ENCODE measurements at places on chromosomes 7 and 10.

- DNase-seq, result no peak
- no peaks in the 10 kb centered on the region for H3K27me3 ChIP-seq
- peak overlapping the region; percentile 89 for H3K4me3 ChIP-seq
- no peaks in the 10 kb centered on the region for H3K4me1 ChIP-seq
These were observed 169.7 kb upstream of the PPP1R3A start for GRCh38 chr7:114088470-114088940.

DNA sequence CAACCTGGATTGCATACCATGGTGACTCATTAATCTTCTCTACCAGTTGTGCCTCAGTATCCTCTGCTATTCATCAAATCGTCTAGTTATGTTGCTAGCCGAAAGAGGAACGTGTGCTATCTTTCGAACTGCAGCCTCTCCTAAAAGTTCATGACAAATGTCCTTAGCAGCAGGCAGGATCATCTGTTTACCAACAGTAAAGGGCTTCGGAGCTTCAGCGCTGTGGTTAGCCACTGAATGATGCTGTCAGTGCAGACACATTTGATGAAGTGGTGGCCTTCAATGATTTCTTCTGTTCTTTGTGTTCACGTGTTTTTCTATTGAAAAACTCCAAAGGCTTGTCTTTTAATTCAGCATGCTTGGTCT, 68.8 kb downstream of the CSTF2T start:
- no peak overlapping the region for H3K4me3 ChIP-seq
- H3K36me3 ChIP-seq, result no peaks in the 10 kb centered on the region
- no peak overlapping the region for H3K27ac ChIP-seq

DNA sequence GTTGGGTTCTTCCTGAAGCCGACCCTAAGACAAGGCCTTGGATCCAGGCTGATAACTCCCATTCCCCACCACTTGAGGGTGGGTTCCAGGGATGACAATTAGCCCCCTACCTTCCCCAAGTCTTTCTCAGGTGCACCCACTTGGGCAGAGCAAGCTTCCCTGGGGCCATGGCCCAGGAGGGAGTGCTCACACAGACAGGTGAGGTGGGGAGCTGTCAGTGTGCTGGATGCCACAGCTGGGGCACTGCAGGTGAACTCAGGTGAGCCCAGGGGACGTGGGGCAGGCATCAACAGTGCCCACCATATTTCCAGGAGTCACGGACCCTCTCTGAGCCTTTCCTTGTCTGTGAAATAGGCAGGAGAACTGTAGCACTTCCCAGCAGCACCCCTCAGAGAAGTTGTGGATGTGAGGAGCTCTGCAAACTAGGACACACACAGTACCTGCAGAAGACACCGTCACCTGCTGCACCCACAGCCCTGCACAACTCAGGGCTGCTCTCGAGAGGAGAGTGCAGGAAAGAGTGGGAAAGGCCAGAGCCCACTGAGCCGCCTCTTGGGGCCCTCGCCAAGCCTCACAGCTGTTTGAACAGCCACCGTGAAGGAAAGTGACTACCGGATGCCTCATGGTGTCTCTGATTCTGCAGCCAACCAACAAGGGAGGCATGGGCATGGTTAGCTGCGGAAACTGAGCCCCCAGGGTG, 17.9 kb downstream of the SH3PXD2A start:
- H3K36me3 ChIP-seq, result no peaks in the 10 kb centered on the region
- peaks cover 24% of the 10 kb centered on the region for H3K4me1 ChIP-seq
- no peak for DNase-seq
- no peak overlapping the region for H3K27ac ChIP-seq
- no peak overlapping the region for H3K4me3 ChIP-seq

DNA sequence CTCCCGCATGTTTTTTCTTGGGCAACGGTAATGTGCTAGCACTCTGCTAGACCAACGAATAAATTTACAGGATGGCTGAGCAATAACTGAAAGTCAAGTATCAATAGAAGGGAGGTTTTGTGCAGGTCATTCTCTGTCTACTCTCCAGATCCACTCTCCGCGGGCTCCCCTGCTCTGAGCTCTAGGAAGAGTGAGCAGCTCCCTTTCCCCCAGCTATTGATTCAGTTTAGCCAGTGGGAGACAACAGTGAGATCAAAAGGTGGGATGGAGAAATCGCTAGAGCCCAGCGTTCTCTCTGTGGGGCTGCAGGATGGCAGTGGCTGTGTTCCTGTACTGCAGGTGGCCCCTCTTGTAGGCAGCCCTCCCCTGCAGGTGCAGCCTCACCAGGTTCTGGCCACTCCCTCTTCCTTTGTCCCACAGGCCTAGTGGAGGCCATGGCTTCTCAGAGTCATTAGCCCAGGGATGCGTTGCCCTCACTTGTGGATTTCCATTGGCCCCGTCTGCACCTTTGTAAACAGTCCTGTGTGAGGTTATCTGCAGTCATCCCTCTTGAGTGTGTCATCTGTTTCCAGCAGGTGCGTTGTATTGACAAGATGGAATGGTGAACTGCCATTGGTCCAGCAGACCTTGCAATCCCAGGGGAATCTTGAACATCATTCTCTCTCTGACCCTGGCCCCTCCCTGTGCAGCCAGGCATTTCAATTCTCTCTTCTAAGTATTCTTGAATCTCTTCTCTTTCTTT, 11.1 kb downstream of the MSRB2 start:
- peaks cover 34% of the 10 kb centered on the region for H3K36me3 ChIP-seq
- H3K4me3 ChIP-seq, result no peak overlapping the region
- no peaks in the 10 kb centered on the region for H3K27me3 ChIP-seq

DNA sequence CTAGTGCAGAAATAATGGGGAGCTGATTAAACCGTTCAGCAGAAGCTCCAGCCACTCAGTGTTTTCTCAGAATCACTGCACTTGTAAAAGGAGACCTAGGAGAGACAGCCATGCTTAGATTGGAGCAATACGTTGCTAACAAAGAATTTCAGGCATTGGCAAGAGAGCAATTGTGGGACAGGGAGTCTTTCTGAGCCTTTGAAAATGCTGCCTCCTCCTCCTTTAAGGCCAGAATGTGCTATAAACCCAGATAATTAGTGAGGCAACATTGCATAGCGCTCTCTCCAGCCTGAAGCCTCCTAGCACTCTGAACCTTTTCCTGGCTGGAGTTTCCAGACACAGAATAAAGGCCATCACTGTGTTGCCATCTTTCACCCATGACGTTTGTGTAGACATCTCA, 18.5 kb upstream of the PTPRN2 start:
- no peak overlapping the region for H3K4me3 ChIP-seq
- H3K27me3 ChIP-seq, result no peaks in the 10 kb centered on the region
- no peaks in the 10 kb centered on the region for H3K36me3 ChIP-seq
- no peaks in the 10 kb centered on the region for H3K4me1 ChIP-seq
- DNase-seq, result no peak

- H3K36me3 ChIP-seq, result no peaks in the 10 kb centered on the region
- H3K27me3 ChIP-seq, result no peaks in the 10 kb centered on the region
- H3K27ac ChIP-seq, result peak overlapping the region; percentile 79
- H3K4me1 ChIP-seq, result peaks cover 63% of the 10 kb centered on the region
- no peak overlapping the region for H3K4me3 ChIP-seq
- no peak for DNase-seq
These were observed 31.7 kb downstream of the HTRA1 start for GRCh38 chr10:122492999-122493481.

GRCh38 chr7:72793791-72794190, 34.2 kb downstream of the TYW1B start:
- no peak overlapping the region for H3K27ac ChIP-seq
- no peak overlapping the region for H3K4me3 ChIP-seq
- peaks cover 11% of the 10 kb centered on the region for H3K36me3 ChIP-seq
- no peak for DNase-seq
- H3K27me3 ChIP-seq, result no peaks in the 10 kb centered on the region

DNA sequence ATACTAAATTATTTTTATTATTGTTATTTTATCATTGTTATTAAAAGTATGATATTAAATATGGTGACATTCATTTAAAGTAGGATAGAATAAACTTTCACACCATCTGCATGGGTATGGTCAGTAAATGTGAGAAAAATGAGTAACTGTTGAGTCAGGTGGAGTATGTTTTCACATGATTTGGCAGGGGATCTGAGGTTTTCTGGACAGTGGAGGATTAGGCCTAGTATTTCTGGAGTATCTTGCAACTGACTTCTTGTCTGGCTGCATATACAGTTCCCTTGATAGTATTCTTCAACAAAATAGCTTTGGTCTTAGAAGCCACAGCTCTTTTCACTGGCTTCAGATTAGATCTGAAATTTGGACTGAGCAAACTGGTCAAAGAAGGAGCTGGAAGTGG, 54.5 kb downstream of the GBF1 start:
- H3K36me3 ChIP-seq, result no peaks in the 10 kb centered on the region
- DNase-seq, result no peak
- no peaks in the 10 kb centered on the region for H3K27me3 ChIP-seq
- H3K4me1 ChIP-seq, result no peaks in the 10 kb centered on the region

- H3K4me1 ChIP-seq, result no peaks in the 10 kb centered on the region
- H3K27ac ChIP-seq, result no peak overlapping the region
- DNase-seq, result no peak
These were observed 1139.7 kb upstream of the CELF2 start for GRCh38 chr10:9877978-9878377.

DNA sequence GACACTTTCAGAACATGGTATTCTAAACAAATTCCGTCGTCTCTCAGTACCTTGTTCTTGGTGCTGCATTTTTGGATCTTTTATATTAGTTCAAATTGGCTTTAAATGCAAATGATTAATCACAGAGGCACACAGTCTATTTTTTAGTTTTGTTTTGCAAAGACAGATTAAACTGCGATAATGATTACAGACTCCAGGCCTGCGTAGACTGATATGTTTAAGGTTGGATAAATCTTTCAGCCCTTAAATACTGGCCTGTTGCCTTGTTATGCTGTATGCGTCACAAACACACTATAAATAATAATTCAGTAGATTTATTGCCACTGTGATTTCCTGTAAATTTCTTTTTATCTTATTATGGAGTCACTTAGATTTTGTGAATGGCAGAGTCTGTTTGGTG, 19.3 kb downstream of the CACNB2 start:
- H3K27ac ChIP-seq, result no peak overlapping the region
- H3K4me1 ChIP-seq, result peaks cover 2% of the 10 kb centered on the region
- DNase-seq, result no peak
- no peaks in the 10 kb centered on the region for H3K36me3 ChIP-seq
- H3K4me3 ChIP-seq, result no peak overlapping the region

DNA sequence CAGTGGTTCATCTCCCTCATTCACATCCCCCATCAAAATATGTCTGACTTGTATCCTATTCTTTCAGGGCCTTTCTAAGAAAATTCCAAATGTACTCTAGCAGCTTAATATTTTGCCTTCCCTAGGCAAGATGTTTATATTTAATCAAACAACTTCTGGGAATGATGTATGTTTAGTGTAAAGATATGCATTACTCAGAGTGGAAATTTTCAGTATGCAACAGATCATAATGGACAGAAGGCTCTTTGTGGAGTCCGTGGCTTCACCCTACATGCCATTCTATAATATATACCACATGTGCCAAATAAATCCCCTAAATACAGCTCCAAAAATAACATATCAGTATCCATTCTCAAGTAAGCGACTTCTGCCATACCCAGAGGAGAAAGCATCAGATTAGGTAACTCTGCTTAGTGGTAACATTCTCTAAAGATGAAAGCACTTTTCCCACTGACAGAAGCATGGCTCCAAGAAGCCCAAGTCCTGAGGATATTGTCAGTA, 316.6 kb downstream of the KCNMA1 start:
- H3K4me3 ChIP-seq, result no peak overlapping the region
- no peaks in the 10 kb centered on the region for H3K36me3 ChIP-seq
- no peaks in the 10 kb centered on the region for H3K4me1 ChIP-seq
- H3K27ac ChIP-seq, result no peak overlapping the region
- DNase-seq, result no peak

GRCh38 chr7:63117-63480, 129.3 kb upstream of the FAM20C start:
- no peaks in the 10 kb centered on the region for H3K27me3 ChIP-seq
- no peak overlapping the region for H3K27ac ChIP-seq
- H3K4me1 ChIP-seq, result no peaks in the 10 kb centered on the region

DNA sequence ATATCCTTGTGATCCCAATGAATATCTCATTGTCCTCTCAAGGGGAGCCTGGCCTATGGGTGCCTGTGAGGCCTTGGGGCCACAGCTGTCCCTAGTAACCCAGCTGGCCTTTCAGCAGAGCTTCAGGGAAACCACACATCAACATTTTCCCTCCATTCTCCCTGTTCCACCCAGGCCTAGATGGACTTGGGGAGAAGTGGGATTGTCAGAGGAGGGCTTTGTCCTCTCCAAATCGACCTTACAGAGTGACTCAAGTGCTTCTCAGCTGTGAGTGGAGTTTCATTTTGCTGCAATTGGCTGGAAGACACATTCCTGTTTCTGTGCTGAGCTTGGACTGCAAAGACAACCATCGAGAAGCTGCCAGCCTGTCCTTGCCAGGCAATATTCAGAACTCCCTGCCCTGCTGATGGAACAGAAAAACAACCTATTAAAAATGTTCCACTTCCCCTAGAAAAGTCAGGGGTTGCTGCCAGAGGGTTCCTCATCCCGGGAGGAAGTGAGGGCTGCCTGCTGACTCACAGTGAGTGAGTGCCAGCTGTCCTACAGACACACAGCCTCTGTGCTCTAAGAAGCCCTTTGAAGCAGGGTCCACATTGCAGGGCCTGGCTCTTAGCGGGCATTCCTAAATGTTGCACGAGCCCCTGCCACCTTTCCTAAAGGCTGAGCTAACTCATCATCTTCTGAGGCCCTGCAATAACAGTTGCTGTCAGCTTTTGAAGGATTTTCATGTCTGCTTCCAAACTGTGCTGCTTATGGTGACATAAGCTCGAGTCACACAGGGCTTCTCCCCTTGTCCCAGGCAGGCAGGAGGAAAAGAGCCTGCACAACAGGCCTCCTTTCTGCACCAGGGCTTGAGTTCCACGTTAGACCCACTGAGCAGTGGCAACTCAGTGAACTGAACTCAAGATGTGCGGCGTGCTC, 20.5 kb downstream of the STRA8 start:
- no peak overlapping the region for H3K4me3 ChIP-seq
- H3K27me3 ChIP-seq, result no peaks in the 10 kb centered on the region
- peak overlapping the region; percentile 83 for H3K27ac ChIP-seq
- no peaks in the 10 kb centered on the region for H3K36me3 ChIP-seq
- peak; percentile 65 for DNase-seq

DNA sequence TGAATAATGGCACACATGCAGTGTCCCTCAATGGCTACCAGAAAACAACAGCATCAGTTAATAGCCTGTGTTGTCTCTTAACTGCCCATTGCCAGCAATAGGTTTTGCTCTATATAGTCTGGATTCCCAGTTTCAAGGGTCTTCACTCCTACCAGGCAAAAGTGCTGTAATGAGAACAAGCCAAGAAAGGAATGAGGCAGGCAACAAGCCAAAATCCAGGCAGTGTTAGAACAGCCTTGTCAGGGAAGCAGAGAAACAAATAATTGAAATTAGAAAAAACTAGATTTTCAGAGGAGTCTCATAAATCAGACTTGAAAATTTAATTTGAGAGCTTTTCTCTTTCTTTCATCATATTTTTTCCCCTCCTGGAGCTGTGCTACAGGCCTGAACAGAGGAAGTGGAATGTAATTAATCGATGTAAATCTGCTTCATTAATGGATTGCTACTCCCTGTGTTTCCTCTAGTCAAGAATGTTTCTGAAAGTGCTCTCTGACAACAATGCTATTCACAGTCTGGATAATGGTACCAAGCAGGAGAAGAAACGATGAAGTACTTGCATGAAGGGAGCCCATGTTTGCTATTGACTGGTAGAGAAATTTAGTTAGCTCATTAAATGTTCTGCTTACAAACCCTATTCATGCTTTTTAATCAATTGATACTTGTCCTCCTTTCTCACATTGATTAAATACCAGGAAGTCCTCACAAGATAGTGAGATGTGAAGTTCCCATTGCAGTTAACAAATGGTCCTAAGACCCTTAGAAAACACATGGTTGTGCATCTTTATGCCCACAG, 202.0 kb upstream of the LRRTM3 start:
- no peak for DNase-seq
- H3K4me1 ChIP-seq, result no peaks in the 10 kb centered on the region
- no peak overlapping the region for H3K27ac ChIP-seq
- H3K36me3 ChIP-seq, result no peaks in the 10 kb centered on the region
- H3K4me3 ChIP-seq, result no peak overlapping the region

Measured in ascending aorta (tissue), 2 donors.